Ascending aorta (tissue), 2 donors: ENCODE measurements at places on chromosomes 7 and 10. TPM values are rescaled to one million over a fixed set of nuclear protein-coding genes. Genes with fewer than 3 reads are reported as not detected.

CCDC146 gene
- total RNA-seq, result 9.2 TPM

NKX1-2 gene
- not detected for total RNA-seq

PILRA gene
- 25.8 TPM for total RNA-seq

ABCF2 gene
- total RNA-seq, result 85.3 TPM

IGFBP1 gene
- not detected for total RNA-seq

ATRNL1 gene
- total RNA-seq, result 15.4 TPM

SEMA3D gene
- total RNA-seq, result 4.5 TPM

ADCYAP1R1 gene
- total RNA-seq, result 7.8 TPM

SLC25A28 gene
- total RNA-seq, result 25.2 TPM

- no peak for DNase-seq
Observed at GRCh38 chr10:125777806-125778205, 2.2 kb upstream of the MMP21 start.

- peak; percentile 21 for DNase-seq
Observed at GRCh38 chr10:79058899-79059841, 9.6 kb upstream of the ZMIZ1 start.

DNA sequence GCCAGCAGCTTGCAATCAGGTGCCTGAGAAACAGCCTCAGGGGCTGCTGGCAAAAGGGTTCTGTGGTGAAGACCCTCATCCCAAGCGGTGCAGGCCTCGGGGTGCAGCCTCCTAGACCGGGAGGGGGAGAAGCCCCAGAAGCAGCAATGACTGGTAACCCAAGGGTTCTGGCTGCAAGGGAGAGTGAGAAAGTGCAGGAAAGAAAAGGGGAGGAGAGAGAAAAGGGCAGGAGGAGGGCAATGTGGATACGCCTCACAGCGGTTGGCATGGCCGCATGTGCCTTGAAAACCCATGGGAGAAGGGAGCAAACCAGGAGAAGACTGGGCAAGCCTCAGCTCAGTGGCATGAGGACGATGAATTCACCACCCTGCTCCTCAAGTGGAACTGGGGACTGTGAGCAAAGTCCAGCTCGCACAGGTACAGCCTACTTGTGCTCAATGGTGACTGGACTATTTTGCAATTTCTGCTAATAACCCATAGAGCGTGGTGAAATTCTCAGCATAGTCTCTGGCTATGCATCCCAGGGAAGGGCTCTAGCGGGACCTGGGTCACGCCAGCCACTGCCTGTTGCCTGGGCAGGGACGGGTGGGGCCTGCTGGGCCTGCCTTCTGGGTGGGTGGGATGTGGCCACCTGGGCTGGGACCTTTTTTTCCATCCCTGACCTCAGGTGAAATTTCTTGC lies 6.2 kb downstream of the CLRN3 start:
- DNase-seq, result no peak

DNA sequence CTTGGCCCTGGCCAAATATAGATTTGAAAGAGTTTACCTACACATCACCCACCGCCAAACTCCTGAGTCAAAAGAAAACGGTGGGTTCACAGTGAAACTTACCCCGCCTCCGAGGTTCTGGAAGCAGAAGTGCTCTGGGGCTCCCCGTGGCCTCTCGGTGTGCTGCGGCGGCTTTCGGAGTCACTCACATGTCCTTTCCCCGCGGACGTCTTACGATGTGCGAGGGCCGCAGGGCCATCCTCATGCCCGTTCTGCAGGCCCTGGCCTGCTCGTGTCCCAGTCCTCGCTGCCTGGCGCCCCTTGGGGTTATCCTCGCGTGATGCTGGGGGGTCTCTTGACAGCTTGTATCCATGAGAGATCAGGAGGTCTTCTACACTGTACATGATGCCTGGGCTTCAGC lies 12.0 kb downstream of the JCAD start:
- DNase-seq, result no peak

DNA sequence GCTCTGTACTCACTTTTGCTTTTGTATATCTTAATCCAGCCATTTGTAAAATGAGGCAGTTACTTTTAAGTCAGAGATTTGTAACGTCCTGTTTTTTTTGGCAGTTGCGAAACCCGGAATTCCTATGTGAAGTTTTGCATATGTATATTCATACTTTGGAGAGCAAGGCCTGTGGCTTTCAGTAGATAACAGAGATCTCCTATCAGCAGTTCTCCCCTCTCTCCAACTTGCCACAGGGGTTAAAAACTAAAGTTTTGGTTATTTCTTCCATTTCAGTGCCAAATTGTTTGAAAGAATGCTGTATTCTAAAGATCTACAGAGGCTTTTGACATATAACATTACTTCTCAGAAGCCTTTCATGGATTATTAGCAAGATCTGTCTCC lies 102.4 kb downstream of the EXOC4 start:
- DNase-seq, result no peak

- DNase-seq, result no peak
Observed at GRCh38 chr7:50852901-50853300, 70.2 kb upstream of the GRB10 start.

GRCh38 chr7:122092964-122093797 lies 50.9 kb downstream of the AASS start:
- peak; percentile 78 for DNase-seq

DNA sequence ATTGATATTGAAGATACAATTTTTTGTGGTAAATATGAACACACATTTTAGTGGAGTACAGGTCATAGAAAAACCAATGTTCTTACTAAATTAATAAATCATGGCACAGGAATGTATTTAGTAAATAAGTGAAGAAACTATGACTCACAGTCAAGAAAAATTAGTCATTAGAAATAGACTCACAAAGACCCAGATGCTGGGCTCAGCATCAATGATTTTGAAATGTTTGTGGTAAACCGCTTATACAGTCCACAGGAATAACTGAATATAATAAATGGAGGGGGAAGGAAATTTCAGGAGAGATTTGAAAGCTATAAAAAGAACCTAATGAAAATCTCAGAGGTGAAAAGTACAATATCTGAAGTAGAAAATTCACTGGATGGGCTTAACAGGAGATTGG lies 138.3 kb upstream of the ADCY1 start:
- DNase-seq, result no peak

- DNase-seq, result peak; percentile 87
Observed at GRCh38 chr7:2680792-2681490, 7.1 kb upstream of the AMZ1 start.

DNA sequence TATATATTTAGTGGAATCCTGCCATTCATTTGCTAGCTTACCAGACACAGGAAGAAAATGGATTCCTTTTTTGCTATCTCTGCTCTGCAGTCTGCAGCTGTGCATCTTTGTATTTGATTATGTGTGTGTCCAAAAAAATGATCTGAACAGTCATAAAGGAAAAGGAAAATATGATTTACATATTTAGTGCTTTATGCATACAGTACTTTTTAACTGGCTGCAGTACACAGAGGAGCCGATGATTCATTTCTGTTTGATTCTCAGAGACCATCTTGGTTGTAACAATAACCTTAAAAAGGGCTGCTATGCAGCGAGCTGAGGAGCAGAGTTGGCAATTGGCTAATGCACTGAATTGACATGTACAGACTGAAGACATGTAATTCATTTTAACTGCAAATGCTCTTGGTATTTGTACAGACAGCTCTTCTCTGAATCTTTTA lies 151.3 kb upstream of the FZD1 start:
- DNase-seq, result no peak

GRCh38 chr7:27128034-27128433 lies 2.5 kb downstream of the HOXA4 start:
- DNase-seq, result peak; percentile 54

GRCh38 chr7:158836692-158837091 lies 7.4 kb upstream of the ESYT2 start:
- DNase-seq, result no peak

DNA sequence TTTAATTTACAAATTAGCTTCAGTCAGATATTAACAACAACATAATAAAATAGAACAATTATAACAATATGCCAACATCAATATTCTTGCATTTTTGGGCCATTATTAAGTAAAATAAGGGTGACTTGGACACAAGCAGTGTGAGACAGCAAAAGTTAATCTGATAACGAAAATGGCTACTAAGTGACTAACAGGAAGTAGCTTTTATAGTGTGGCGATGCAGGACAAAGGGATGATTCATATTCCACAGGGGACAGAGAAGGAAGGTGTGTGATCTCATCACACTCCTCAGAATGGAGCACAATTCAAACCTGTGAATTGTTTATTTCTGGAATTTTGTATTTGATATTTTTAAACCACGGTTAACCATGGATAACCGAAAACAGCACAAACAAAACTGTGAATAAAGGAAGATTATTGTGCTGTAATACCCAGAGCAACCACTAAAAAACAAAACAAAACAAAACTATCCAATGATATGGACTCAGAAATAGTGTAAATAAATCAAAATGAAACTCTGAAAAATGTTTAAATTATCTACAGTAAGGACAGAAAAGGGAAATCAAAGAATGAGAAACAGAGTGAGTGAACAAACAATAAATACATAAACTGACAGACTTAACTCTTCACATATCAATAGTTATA lies 66.9 kb upstream of the TFEC start:
- no peak for DNase-seq

- DNase-seq, result no peak
Observed at GRCh38 chr7:831596-832166, 595 bp upstream of the SUN1 start.

DNA sequence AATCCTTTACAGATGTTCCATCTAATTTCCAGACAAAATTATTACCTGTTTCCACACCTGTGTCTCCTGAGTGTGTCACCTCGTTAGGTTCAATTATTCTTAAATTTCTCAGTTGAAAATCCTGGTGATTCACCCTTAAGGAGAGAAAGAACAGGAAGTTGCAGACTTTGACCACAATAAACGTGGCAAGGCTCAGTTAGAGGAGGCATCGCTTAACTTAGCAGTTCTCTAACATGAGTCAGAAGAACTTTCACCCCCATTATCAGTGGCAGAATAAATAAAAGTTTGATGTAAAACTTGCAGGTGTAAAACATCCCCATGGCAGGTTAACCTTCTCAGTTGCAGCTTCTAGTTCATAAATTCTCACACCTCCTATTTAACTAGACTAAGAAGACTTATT lies 8.3 kb downstream of the XPNPEP1 start:
- no peak for DNase-seq

GRCh38 chr10:114766470-114766869 lies 55.1 kb upstream of the FHIP2A start:
- DNase-seq, result no peak
